ENCODE measurements at places on chromosomes 1 and 21.

- no peak for DNase-seq
These were observed 765 bp upstream of the BMP8A start for GRCh38 chr1:39490596-39491145.

- DNase-seq, result no peak
These were observed 20.6 kb upstream of the ATF3 start for GRCh38 chr1:212587888-212588510.

- DNase-seq, result no peak
These were observed at the start of gene DDR2 for GRCh38 chr1:162632217-162632666. TSS of gene DDR2 (plus strand) at chr1:162632464. CDS start at chr1:162719064, 86,600 bp downstream.

DNA sequence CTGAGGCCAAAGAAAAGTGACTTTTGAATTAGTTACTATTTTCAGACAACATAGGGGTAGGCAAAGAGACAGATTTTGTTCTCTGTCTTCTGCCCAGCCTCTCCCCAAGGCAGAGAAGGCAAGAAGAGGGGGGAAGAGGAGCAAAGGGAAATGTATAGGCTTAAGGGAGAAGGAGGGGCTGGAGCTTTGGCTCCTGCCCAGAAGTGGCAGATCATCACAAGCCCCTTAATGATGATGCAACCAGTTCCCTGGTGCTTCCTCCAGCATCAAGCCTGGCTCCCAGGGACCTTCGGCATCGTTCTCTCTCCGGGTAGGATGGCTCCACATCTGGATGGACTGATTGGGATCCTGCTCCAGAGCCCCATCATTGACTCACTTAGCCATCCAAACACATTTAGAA is 112.8 kb downstream of the KCND3 start:
- DNase-seq, result no peak

- no peak for DNase-seq
These were observed 25.8 kb downstream of the UAP1 start for GRCh38 chr1:162587347-162587746.

- no peak for DNase-seq
These were observed 11.5 kb downstream of the HIPK1 start for GRCh38 chr1:113940365-113941244.

DNA sequence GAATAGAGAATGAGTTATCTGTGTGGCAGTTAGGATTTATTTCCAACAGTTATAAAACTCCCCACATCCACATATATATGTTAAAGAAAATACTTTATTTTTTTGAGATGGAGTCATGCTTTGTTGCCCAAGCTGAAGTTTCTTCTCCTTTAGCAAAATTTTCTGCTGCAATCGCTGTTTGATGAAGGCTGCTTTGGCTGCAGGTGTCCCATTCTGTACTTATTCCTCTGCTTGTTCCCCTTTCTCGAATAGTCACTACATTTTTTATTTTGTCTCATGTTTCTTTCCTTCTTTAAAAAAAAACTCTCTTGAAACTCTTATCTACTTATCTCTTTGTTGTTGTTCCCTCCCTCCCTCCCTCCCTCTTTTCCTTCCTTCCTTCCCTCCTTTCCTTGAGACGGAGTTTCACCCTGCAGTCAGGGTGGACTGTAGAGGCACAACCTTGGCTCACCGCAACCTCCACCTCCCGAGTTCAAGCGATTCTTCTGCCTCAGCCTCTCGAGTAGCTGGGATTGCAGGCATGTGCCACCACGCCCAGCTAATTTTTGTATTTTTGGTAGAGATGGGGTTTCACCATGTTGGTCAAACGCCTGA is 10.6 kb downstream of the OR2W3 start:
- DNase-seq, result no peak

DNA sequence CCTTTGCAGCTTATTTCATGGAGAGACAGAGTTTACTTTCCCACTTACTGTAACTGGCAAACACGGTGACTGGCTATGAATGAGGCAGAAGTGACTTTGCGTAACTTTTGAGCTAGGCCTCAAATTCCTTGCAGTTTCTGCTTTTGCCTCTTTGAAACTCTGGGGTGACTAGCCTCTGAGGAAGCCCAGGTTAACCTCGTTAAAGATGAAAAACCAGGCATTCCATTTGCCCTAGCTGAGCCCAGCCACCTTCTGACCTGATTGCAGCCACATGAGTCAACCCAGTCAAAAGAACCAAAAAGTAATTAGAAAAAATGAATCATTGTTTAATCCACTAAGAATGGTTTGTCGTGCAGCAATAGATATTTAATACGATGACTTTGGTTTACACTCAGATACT is 20.4 kb downstream of the PRMT6 start:
- DNase-seq, result no peak

- DNase-seq, result no peak
These were observed at the start of gene MROH9 for GRCh38 chr1:170935231-170935630. TSS of gene MROH9 (plus strand) at chr1:170935534. CDS start at chr1:170945557, 10,023 bp downstream.

- no peak for DNase-seq
These were observed 25.3 kb downstream of the RBM11 start for GRCh38 chr21:14241297-14241696.

DNA sequence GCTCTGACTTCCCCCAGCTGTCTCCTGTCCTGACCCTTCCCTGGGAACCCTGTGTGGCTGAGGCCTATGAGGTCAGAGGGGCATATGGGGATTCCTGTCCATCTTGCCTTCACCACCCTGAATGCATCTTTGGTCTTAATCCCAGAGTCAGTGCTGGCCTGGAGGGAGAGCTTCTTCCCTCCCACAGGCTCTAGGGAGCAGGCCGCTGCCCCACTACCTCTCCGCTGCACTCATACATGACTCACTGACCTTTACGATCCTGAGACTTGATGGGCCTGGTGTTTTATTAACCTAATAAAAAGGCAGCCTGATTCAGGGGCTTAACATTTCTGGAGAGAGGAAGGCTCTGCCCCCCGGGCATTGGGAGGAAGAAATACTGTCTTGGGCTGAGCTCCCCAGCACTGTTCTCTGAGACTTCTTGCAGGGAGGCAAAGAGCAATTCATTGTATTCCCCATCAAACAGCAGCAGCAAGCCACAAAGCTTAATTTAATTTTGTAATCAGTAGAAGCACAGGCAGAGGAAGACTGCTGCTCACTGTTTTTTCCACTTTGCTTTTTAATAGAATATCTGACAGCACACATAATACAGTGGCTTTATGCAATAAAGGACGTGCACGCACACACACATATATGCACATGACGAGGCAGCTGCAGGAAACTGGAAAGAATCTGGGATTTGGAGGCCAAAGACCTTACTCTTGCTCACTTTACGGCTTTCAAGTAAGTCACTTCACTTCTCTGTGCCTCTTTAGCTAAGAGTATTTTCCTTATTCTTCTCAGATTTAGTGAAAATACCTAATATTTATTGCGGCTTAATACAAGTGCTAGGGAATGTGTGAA is 89.2 kb upstream of the GRIK3 start:
- DNase-seq, result no peak

DNA sequence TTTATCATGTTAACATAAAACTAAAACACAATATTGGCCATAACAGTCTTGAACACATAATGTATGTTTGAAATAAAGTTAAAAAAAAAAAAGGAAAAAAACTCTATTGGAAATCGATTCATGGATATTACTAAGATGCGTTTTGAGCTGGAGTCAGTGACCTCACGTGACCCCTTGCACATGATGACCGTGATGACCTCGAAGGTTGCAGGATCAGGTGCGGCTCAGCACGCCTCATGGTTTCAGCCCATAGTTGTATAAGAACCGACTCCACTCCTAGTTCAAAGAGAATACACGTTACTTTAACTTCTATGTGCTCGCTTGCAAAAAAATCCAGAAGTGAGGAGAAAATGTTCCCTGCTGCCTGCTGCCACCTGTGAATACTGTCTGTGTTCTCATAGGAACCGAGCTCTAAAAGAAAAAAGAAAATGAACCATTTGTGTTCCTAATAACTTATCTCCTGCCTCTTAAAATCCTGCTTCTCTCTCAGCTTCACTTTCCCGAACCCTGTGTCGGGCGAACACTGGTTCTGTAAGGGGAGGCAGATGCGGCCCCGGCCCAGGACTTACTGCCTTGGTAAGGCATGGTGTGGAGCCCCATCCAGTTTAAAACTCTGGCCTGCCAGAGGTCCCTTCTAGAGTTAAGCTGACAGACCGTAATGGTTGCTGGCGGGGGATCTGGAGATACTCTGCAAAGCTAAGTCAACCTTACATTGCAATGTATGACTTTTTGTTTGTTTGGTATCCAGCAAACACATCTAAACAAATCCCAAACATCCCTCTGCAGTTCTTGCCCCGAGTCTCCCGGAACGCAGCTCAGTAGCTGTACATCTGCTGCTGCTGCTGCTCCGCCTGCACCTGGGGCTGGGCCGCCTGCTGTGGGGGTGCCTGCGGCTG is 33.8 kb upstream of the RIPK4 start:
- DNase-seq, result no peak

- DNase-seq, result no peak
These were observed 265.2 kb downstream of the ASTN1 start for GRCh38 chr1:176899321-176899720.

- no peak for DNase-seq
These were observed 47.8 kb upstream of the SRSF10 start for GRCh38 chr1:24027838-24028468.

DNA sequence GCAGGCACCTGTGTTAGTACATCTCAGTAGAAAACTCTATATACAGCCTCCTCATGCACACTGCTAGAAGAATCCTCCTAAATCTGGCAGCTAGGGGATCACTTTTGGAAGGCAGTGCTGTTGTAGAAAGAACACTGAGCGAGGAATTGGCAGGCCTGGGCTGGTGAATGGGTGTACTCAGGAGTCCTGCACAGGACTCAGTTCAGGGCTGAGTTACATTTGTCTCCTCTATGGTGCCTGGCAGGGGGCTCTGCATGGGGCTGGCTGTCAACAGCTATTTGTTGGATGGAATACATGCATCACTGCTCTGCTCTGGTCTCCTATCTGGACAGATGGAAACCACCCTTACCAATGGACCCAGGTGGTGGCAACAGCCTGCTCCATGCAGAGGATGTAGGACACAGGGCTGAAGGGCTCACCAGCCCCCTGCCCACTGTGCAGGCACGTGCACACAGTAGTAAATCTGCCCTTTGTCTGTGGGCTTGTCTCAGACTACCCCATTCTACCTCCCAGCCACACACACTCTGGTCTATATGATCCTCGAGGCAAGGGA is 74.2 kb downstream of the LRIG2 start:
- DNase-seq, result no peak

DNA sequence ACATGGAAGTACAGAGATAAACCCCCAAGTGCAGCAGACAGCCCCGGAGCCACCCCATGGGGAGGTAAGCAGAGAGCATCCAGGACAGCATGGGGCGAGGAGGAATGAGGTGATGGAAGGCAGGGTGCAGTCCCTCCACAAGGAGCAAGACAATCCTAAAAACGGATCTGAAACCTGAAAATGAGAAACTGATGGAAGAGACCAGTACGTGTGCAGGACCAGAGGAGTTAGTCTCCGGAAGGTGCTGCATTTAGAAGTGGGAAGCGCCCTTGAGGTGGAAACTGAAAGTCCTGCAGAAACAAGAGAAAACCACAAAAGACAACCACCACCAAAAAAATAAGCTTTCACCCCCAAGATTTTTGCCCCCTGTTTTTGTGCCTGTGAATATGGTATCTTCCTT is 17.4 kb upstream of the DDOST start:
- no peak for DNase-seq

DNA sequence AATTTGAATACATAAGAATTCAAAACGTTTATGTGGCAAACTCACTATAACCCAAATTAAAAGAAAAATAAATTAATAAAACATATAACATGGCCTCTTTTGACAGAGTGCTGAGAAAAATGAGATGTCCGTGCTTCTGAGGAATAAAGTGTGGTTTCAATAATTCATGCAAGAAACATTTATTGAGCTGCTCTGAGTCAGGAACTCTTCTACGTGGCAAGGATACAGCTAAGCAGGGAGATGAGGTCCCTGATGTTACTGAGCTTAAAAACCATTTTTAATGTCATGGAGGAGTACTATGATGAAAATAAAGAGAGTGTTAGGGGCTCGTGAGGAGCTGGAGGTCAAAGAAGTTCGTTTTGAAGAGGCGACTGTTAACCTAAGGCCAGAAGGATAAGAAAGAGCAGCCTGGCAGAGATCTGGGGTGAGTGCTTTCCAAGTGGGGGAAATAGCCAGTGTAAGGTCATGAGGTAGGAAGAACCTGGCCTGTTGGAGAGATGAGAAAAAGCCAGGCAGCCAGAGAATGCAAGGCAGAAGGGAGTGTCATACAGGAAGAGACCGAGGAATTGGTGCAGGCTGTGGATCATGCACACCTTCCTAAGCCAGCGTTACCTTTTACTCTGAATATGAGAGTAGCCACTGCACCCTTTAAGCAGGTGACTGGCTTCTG is 182.2 kb upstream of the DUSP10 start:
- DNase-seq, result no peak

GRCh38 chr1:184911103-184911745 is 63.1 kb downstream of the NIBAN1 start:
- DNase-seq, result no peak

DNA sequence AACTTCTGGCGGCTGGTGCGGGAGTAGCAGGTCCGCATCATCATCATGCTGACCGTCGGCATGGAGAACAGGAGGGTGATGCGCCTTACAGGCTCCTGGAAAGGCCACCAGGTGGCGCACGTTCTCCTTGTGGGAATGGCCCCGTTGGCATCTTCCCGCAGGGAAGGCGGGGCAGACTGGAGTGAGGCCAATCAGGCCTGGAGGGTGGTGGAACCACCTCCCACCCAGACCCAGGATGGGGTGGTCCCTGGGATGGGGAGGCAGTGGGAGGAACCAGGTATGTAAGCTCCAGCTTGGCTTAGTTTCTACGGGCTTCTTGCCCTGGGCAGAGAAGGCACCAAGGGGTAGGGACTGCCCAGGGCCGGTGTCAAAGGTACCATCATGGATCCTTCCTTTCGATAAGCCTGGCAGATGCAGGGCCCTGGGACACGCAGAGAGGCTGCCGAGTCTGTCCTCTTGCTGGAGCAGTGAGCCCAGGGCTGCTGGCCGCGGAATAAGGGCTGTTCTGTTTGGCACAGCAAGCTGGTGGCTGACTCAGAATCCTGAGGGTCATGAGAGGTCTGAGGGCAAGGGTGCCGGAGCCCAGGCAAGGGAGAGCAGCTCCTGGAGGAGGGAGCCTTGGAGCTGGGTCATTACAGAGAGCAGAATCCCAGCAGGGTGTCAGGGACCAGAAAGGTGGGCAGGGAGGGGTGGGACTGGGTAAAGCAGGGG is 8.7 kb upstream of the LGR6 start:
- DNase-seq, result no peak

GRCh38 chr1:226872437-226872836 is 2.0 kb downstream of the PSEN2 start:
- DNase-seq, result no peak

DNA sequence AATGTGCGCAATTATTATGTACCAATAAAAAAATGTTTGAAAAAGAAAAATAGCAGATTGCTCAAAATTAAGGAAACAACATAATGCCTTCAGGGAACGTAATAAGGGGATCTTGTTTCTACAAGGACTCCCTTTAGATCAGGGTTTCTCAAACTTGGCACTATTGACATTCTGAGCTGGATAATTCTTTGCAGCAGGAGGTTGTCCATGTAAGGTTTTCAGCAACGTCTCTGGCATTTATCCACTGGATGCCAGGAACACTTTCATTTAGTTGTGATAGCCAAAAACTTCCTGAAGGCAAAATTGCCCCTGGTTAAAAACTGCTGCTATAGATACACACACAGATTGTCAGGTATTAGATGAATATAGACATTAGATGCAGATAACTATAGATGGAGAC is 666.7 kb upstream of the ADAMTS5 start:
- no peak for DNase-seq
